ENCODE measurements at places on chromosomes 2 and 18.

DNA sequence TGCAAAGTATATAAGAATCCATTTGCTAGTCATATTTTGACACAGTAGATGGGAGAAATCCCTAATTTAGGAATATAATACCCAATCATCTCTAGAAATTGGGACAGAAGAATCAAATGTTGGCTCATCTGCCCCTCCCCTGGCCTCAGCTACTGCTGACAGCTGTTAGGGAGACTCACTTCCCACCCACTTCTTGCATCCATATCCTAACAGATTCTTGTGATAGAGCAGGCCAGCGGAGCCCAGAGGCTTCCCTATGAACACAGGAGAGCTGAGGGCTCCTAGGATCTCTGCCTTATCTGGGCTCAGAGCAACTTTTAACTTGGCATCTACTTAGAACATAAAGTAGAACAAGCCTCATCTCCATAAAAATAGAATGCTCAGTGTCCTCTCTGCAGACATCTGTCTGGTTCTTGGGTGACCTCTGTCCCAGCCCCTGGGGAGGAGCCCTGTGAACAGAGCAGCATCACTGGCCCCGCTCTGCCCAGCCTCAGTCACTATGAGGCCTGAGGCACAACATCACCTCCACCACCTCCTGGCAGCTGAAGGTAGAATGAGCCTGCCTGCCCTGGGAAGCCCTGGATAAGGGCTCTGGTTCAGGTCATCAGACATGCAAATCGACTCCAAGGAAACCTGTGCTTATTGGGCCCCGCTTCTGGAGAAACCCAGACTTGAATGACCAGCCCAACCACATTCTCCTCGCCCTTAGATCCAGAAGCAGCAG is 229.7 kb downstream of the ANKRD36B start:
- no peak for DNase-seq

DNA sequence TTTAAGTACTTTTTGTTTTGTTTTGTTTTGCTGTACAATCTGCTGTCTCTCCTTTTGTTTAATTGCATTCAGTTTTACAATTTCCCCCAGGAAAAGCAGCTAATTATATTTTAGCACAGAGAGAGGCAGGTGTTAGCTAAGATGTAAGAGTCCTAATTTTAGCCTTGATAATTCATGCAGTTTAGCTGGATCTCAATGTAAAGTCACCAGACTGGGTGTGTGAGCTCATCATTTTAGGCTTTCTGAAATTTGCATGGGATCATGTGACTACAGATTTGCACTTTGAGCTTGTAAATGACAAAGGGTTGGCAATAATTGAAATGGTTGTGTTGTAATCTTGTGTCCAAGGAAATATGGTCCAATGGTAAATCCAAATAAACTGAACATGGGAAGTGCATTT is 68.5 kb downstream of the ETAA1 start:
- DNase-seq, result no peak

DNA sequence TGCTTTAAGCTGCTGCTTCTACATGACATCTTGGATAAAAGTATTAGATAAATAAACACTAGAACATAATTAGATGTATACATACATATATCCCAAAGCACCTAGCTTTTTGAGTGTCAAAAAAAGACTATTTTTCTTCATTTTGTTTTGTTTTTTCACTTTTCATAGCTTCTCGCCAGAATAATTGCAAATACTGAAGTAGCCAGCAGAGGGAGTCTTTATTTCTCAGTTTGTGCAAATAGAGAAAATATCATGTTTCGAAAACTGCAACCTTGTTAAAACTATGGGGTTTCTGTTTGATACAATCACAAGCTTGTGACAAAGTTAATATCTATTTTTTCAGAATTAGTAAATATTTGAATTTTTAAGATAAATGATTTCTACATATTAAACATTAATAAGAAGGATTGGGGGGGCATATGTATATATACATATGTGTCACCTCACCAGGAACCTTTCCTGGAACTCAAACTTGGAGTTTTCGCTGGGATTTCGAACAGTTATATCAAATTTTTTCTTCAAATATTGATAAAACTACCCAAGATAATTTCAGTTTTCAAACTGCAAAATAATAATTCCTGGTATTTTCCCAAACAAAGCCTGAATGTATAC is 61.0 kb downstream of the GRB14 start:
- no peak for DNase-seq

GRCh38 chr18:58692422-58693185 is 21.3 kb downstream of the MALT1 start:
- no peak for DNase-seq

DNA sequence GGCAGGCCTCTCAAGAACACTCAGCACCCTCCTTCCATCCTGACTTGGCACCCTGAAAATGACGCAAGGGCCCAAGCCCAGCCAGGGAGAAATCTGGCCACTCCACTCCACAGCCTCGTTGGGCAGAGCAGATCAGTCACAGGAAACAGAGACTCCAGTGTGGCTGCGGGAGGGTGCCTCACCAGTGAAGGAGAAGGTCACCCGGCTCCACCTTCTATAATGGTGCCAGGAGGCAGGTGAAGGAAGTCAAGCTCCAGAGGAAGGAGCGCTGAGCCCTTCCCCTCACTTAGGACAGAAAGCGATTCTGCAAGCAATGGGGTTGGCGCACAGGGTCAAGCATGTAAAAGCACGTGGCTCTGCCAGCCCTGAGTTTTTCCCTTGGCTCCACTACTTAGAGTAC is 35.3 kb downstream of the CRACDL start:
- DNase-seq, result no peak

GRCh38 chr2:146985753-146986152 is 859.1 kb upstream of the ACVR2A start:
- DNase-seq, result no peak

DNA sequence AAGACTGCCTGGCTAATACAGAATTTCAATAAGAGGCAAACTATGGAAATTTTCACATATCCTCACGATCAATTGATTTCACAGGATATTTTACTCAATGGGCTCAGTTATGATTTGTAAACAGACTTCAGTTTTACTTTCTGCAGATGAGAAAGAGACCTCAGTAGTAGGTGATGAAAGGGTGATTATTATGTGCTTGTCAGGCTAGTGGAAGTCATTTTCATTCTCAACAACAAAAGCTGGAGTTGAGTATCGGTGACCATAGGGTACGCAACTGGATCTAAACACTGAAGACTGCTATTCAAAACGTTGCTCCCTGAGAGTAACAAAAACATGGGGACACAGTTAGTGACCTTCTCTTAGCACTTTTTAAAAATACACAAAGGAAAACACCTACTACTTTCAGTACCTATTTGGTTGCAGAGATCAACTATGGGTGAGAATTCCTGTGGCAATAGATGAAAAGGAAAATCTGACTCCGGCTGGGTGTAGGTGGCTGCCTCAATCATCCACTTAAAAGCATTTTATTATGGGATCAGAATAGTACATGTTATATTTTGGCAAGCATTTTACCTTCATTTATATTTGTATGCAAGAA is 126.2 kb upstream of the VRK2 start:
- DNase-seq, result no peak

DNA sequence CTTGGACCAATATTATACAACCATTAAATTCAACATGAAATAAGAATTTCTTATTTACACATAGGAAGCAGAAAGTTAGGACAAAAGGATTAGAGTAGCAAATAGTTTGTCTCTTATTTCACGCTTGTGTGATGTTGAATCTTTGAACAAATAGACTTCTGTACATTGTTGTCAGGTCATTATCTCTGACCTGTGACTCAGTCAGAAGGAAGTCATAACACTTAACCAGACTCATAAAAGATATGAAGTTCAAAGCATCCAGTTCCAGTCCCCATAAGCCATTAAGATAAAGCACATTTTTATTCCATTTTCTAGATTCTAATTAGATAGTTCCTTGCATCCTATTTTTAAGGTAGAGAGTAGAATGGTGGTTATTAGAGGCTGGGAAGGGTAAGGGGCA is 130.8 kb downstream of the UPP2 start:
- no peak for DNase-seq

DNA sequence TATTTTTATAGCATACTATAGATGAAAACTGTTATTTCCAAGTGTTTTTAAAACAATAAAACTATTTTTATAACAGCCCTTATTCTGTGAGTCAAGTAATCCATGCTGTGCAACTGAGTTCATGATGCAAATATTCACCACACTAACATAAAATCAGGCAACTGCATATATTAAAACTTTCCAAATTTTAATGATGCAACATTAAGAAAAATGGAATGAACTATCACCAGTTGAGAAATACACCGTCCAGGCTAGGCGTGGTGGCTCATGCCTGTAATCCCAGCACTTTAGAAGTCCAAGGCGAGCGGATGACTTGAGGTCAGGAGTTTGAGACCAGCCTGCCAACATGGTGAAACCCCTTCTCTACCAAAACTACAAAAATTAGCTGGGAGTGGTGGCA is 114.5 kb downstream of the CDH2 start:
- no peak for DNase-seq

All from activated naive CD4-positive, alpha-beta T cell treated with anti-CD3 and anti-CD28 coated beads, Interleukin-2, amount 50 U/mL, for 16 hours (primary cell).